ENCODE measurements at places on chromosomes 3 and 15.

- DNase-seq, result no peak
Observed at GRCh38 chr3:31885235-31885634, 95.8 kb downstream of the OSBPL10 start.

DNA sequence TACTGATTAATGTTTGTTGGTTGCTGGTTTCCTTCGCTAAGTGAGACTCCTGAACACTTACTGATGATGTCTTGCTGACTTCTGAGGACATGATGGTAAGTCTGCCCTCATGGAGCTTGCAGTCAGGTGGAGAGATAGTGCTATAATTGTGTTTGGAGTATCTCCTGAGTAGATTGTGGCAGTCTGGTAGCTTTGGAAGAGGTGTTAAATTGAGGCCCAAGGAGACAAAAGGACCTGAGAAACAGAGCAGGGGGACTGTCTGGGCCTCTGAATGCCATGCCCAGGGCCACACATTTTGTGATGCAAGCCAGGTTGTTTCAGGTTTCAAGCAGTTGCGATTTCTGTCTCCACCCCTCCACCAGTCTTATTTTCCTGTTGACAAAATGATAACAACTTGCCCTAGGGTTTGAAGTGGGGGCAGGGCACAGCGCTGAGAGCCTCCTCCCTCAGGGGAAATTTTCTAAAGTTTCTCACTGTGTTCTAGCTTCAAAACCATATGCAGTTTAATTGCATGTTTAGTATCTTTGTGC, 16.7 kb downstream of the SMAD3 start:
- DNase-seq, result peak; percentile 53

- DNase-seq, result no peak
Observed at GRCh38 chr15:88089731-88090130, 166.8 kb downstream of the NTRK3 start.

- no peak for DNase-seq
Observed at GRCh38 chr15:62059816-62060112, 483 bp downstream of the VPS13C start.

GRCh38 chr15:88342666-88343065, 86.1 kb upstream of the NTRK3 start:
- DNase-seq, result no peak

DNA sequence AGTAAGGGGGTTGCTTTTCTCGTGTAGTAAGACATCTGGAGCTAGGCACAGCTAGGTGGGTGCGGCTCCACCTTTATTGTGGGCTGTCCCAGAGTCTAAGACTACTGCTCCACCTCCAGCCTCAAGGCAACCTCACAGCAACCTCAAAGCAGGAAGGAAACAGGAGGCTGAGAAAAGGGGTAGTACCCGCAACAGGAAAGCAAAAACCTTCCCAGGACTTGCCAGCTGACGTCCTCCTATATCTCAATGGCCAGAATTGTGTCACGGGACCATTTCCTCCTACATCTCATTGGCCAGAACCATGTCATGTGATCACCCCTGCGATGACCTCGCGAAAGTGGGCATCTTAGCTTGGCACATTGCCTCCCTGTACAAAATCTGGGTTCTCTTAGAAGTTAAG, 4.3 kb upstream of the GPR160 start:
- DNase-seq, result peak; percentile 9

- DNase-seq, result no peak
Observed at GRCh38 chr3:146065573-146066006, 95.4 kb downstream of the PLOD2 start.

- no peak for DNase-seq
Observed at GRCh38 chr3:100968932-100969906, 24.0 kb downstream of the ABI3BP start.

- peak; percentile 52 for DNase-seq
Observed at GRCh38 chr15:38699633-38700230, 135.1 kb upstream of the RASGRP1 start.

- DNase-seq, result no peak
Observed at GRCh38 chr15:90465930-90466567, 63.7 kb upstream of the CRTC3 start.

DNA sequence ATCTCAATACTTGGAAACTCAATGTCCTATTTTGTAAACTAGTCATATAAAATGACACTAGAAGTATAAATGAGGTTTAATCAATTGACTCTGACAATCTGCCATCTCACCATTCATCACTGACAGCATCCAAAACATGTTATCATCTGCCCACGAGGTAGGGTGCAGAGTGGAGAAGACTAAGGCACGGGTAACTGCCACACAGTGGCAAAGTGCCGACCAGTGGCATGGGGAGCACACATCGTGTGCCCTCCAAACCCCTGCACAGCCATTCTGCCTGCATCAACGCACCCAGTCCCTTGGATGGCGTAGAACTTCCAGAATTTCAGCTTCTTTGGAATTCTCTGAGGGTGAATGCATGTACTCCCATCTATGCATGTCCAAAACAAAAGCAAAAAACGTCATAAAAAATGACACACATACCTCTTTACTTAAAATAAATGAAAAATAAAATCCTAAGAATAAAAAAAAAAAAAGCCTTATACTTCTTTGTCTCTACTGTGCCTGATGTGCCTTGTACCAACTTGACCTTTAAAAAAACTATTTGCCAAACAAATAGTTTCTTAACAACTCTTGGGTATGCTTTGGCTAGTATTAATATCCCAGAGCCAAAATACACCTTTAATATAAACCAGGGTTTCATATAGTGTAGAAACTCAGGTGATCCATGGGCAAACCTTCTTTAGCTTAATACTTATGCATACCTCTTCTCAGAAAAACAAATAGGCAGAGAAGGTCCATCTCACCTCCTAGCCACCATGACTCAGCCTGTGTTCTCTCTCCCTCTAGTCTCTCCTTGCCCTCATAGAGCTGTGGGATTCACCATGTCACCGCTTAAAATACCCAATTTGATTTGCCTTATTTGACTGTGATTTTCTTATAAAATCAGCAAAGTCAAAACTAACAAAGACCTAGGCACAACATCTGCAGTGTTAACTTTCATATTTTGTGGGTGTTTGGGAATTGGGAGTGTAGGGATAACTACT, 12.7 kb downstream of the CPOX start:
- no peak for DNase-seq

Data from activated CD4-positive, alpha-beta T cell treated with anti-CD3 and anti-CD28 coated beads for 24 hours (primary cell).